Fibroblast of skin of left quadriceps (primary cell): ENCODE measurements at places on chromosomes 16 and 17.
A peak's percentile ranks its signal among the peaks of the same experiment; 100 is the strongest.

DNA sequence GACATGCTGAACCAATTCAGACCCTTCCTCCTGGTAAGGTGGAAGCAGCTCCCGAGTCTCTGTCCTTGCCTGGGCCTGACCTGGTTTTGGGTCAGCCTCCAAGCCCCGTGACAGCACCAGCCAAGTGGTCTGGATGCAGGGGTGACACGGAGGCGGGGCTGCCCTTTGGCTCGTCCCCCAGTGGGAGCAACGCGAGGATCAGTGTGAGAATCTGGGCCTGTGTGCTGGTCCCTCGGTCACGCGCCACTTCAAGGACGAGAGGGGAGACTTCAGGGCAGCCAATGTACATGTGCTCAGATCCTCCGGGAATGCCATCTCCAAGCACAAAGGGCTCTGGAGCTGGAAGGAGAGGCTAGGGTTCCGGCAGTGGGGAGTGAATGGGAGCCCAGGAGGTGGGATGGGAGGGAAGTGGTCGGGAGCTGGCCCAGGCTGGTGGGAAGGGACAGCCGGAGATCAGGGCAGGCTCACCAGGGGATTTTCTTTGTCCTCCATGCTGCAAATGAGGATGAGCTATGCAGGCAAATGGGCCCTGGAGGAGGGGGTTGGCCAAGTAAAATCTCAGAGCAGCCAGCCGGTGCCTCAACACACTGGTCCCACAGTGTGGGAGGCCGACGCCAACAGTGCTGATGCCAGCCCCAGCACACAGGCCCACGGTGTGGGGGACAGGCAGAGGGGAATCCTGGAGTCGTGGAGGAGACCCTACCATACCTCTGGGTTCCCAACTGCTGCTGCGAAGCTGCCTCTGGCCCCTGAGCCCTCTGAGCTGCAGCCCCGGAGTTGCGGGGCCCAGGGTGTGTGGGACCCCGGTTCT, 4.2 kb upstream of the NDRG4 start:
- DNase-seq: no peak

GRCh38 chr17:56913353-56913866, 439 bp downstream of the TRIM25 start:
- DNase-seq: no peak

- no peak for DNase-seq
Measured at GRCh38 chr17:34398990-34399389, 36.0 kb upstream of the CCL1 start.

GRCh38 chr16:2198283-2198682, 1.9 kb upstream of the CASKIN1 start:
- DNase-seq: no peak

GRCh38 chr17:78493450-78493849, 83.7 kb downstream of the DNAH17 start:
- no peak for DNase-seq

- DNase-seq: no peak
Measured at GRCh38 chr16:57970970-57971369, at the start of gene CNGB1. Gene CNGB1 (minus strand): TSS chr16:57971128. CDS start chr16:57967286, 3,842 bp downstream.

- DNase-seq: no peak
Measured at GRCh38 chr16:81885976-81886586, 107.0 kb downstream of the PLCG2 start.

DNA sequence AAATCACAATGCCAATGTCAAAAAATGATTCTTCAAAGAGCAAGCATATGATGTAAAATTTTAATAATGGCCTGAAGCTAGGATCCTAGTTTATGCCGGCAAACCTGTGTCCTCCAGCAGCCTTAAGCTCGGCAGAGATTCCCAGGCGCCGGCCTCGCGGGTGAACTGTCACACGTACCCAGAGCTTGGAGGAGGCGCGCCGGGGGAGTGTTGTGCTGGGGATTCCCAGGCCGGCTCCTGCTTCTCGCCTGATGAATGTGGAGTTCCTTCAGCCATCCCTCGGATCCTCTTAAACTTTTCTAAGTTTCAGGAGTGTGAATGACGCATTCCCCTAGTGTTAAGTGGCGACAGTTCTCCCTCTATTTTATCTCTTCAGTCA, 19.1 kb upstream of the NTN1 start:
- no peak for DNase-seq

GRCh38 chr16:77910021-77910420, 112.3 kb upstream of the CLEC3A start:
- no peak for DNase-seq

GRCh38 chr17:32806646-32807045, 70.3 kb downstream of the MYO1D start:
- no peak for DNase-seq

- no peak for DNase-seq
Measured at GRCh38 chr16:85152414-85153030, 40.2 kb upstream of the CIBAR2 start.

DNA sequence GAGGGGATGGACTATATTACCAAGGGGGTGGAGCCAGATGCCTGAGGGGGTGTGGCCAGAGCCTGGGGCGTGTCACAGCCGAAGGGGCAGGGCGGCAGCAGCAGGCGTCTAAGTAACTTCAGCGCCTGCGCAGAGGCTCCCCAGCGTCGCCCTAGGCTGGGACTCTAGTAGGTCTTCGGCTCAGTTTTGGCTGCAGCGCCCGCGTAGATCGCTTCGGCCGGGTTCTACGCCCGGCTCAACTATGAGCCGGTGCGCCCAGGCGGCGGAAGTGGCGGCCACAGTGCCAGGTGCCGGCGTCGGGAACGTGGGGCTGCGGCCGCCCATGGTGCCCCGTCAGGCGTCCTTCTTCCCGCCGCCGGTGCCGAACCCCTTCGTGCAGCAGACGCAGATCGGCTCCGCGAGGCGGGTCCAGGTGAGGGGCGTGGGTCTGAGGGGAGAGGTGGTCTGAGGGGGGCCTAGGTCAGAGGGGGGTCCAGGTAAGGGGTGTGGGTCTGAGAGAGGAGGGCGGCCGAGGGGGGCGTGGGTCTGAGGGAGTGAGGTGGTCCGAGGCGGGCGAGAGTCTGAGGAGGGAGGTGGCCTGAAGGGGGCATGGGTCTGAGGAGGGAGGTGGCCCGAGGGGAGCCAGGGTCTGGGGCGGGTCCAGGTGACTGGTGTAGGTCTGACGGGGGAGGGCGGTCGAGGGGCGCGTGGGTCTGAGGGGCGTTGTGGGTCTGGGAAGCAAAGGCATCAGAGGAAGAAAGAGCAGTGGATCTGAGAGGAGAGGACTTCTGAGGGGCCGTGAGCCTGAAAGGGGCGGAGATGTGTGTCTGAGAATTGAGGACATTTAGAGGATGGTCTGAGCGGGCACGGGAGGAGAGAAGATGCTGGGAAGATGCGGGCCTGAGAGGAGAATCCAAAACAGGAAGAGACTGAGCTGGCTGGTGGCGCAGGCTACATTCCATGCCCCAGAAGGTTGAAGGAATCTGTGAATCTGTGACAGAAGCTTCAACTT, at the start of gene LPCAT2:
TSS of gene LPCAT2 (plus strand) at position 132 of the 991 bp plus-strand sequence. CDS start at position 242, 110 bp downstream.
- DNase-seq: peak; percentile 75

DNA sequence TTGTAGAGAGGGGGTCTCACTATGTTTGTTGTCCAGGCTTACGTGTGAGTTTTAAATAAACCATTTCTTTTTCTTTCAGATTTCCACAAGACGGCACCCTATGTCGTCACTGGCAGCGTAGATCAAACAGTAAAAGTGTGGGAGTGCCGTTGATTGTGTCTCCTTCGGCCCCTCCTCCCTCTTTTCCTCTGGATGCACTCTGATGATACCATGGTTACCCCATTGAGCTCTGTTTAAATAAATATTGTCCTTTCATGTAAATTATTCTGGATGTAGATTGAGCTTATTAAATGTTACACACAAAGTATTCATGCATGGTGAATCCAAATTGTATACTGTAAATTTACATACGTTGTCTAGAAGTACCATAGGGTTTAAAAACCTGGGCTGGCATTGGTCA, 29.9 kb downstream of the CLUH start:
- no peak for DNase-seq

GRCh38 chr17:62064791-62065563, at the start of gene MED13:
Gene MED13 (minus strand): TSS chr17:62065278. CDS start chr17:62065205, 73 bp downstream.
- no peak for DNase-seq

- peak; percentile 65 for DNase-seq
Measured at GRCh38 chr16:85010931-85011845, at the start of gene ZDHHC7. Gene ZDHHC7 (minus strand): TSS chr16:85011535. CDS start chr16:84990618, 20,917 bp downstream.

DNA sequence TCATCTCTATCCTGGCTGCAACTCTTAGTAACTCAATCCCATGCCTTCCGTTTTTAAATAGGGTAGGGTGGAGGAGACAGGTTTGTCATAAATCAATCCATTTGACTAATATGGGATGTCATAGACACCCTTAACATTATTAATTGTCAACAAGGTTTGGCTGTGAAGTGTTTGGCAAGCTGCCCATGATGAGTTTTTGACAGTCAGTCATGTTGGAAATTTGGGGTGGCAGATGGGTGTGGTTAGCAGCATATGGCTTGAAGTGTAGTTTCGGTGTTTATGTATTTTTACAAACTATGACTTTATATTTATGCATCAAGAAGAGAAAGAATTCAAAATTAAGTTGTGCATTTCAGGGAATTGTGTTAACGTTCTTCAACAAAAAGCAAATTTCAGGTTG, 221.8 kb upstream of the CDH5 start:
- no peak for DNase-seq

DNA sequence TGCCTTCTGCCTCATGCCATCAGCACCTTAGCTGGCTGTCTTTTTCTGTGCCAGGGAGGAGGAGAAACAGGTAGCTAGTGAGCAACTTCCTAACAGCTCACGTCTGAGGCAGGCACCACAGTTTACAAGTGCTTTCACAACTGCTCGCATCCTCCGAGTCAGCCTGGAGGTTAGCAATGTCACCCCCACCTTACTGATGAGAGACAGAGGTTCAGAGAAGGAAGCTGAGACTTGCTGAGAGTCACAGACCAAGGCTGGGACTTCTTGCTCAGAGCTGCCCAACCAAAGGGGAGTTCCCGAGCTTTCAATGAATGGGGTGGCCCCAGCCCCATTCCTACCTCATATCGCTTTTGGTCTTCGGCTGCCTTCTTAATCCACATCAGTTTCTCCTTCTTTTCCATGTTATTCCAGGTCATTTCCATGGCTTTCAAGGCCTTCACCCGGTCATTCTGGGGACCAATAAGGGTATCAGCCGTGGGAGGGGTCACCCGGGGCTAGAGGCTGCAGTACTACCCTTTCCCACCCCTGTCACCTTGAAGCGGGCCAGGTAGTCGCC, 9.6 kb downstream of the UBTF start:
- no peak for DNase-seq

DNA sequence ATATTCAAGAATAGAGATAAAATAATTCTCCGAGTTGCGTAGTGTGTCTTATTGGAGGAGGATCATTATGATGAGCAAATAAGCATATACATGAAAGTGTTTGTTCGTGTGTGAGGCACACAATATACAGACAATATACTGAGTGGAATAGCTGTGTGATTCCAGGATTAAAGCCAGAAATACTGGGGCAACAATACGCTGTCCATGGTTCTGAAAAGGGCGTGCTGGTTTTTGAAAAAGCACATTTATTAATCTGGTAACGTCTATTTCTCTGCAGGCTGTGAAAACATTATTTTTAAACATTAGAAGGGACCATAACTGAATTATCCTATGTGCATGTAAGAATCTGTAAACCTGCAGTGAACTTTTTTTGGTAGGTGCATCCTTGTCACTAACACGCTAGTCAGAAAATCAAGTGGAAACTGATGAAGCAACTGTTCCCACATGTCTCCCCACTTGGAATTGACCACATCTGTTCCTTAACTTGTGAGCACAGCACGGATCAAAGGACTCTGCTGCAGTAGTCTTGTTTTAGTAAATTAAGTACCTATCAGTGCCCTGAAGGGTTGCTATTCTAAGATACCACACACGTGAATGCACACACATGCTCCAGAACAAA, 346.0 kb downstream of the GRIN2A start:
- no peak for DNase-seq

- no peak for DNase-seq
Measured at GRCh38 chr17:10824874-10825273, 13.0 kb downstream of the PIRT start.

- no peak for DNase-seq
Measured at GRCh38 chr17:67198131-67198530, 46.9 kb downstream of the HELZ start.

DNA sequence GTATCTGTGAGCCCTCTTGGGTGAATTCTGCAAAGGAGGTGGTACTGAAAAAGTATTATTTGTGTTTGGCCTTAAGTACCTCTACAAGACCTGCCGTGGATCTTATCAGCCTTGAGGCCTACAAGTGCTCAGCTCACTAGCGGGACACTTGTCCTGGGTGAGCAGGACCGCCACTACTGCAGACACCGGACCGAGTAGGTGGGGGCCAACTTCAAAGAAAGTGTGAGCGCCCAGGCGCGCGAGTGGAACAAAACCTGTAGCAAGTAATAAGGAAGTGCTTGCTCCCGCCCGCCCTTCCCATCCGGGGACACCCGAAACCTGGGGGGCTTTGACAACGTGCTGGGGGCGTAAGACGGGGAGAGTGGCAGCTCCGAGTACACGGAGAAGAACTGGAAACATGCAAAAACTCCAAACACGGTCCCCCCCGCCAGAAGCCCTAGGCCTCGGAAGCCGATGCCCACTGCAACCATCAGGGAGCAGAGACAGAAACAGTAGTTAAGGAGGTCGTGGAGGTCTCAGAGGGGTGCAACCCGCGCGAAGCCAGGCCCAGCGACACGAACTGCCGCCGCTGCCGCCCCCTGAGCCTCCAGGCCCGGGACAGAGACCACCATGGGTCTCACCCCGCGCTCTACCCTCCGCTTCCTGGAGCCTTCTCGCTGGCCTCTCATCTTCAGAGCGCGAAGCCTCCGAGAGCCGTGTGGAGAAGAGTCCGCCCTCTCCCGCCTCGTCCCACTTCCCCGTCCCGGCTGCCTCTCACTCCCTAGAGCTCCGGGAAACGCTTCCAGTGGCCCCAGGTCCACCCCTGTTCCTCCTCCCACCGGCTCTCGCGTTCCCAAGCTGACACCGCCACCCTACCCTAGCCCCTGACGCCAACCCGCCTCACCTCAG, 537 bp downstream of the CNOT1 start:
- DNase-seq: no peak

- no peak for DNase-seq
Measured at GRCh38 chr16:1950047-1950446, 4.4 kb downstream of the RPL3L start.

GRCh38 chr17:21361020-21361809, 14.9 kb upstream of the KCNJ12 start:
- no peak for DNase-seq
